ENCODE measurements at places on chromosomes 3 and 15.

DNA sequence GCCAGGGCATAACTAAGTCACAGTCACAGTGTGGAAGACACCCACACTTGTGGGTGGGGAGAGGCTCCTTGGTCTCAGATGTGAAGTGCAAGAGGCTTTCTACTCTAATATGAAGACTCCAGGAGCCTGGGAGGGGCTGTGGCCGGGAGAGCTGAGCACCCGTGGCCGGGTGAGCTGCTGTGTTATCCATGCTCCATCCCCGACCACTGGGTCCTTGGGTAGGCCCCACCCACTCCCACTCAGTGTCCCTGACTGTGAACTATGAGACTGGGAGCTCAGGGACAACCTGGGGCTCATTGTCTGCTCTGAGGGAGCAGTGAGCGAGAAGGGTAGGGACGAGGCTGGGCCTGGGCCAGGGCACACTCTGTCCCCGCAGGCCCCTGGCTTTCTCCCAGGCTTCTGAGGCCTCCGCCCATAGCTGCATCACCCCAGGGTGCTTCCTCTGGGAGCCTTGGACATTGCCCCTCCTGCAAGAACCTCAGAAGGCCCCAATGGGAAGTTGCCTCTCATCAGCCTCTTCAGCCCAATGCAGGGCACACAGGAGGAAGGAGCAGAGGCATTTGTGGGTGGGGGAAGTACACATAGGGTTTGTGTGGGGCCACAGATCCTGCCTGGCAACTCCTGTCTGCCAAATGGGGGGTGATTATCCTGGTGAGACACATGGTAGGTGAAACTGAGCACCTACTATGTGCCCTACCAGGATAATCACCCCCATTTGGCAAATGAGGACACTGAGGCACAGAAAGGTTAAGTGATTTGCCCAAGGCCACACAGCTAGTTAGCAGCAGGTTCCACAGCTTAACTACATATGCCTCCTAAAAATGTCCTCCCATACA, 2.4 kb downstream of the ANPEP start:
- DNase-seq: no peak

GRCh38 chr3:41608347-41608746, 353.6 kb downstream of the ULK4 start:
- no peak for DNase-seq

DNA sequence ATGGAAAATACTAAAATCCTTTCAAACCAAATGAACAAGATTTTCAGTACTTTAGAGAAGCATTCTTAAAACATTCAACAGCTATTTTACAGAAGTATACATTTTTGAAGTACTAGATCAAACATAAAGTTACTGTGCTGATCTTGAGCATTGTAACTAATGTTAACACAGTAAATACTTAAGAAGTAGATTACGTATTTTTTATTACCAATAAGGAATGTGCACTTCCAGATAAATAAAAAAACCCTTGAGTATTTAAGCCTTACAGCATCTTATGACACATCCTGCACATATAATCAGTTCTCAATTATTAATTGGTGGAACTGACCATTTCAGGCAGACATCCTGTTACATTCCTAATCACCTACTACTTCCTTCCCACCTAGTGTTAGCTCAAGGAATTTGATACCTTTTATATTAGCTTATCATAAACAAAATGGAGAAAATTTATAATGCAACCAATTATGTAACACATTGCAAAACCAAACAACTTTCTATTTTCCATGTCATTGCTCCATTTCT, 32.8 kb downstream of the COPS2 start:
- no peak for DNase-seq

DNA sequence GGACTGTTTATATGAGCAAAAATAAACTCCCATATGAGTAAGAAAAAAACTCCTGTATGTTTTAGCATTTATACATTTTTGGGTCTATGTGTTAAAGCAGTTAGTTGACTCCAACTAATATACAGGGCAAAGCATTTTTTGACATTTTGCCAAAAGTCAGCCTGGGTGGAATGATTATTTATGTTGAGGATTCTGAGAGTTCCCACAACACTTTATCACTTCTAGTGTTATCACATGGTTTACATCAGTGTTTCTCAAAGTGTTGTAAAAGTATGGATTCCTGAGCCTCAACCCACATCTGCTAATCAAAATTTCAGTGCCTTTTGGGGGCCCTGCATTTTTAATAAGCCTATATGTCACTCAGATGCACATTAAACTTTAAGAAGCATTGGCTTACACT, 337.3 kb upstream of the WNT5A start:
- DNase-seq: no peak

- DNase-seq: no peak
Observed at GRCh38 chr15:40314723-40315276, 7.1 kb upstream of the PLCB2 start.

GRCh38 chr3:123658852-123659206, 74.0 kb upstream of the HACD2 start:
- no peak for DNase-seq

GRCh38 chr3:177250151-177250550, 52.9 kb upstream of the TBL1XR1 start:
- no peak for DNase-seq

DNA sequence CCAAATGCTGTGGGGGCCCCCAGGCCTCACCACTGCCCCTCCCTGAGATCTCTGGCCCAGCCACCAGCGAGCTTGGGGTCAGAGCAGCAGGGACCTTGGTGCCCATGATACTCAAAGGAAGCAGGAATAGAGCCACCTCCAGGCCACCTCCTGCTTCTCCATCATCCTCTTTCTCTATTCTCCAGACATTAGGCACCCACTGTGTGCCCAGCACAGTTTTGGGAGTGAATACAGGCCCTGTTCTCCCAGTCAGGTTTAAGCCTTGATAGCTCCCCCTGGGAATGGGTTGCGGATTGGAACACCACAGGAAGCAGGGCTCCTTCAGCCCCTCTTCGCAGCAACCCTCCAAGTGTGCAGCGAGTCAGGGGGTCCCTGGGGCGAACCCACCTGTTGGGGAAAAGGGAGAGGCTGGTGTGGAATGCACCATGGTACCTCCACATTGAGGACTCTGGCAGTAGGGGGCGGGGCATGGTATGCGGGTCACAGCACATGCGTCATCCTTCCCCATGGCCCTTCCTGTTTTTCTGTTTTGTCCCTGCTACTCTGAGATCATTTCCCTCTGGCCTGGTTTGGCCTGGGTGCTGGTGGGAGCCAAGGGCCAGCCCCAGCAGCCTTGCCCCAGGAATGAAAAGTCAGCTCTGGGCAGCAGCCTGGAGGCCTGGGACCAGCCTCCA, 14.2 kb upstream of the SEMA3B start:
- no peak for DNase-seq

GRCh38 chr15:74265046-74265639, 29.0 kb downstream of the CCDC33 start:
- no peak for DNase-seq

- DNase-seq: no peak
Observed at GRCh38 chr15:87689716-87690115, 566.8 kb downstream of the NTRK3 start.

DNA sequence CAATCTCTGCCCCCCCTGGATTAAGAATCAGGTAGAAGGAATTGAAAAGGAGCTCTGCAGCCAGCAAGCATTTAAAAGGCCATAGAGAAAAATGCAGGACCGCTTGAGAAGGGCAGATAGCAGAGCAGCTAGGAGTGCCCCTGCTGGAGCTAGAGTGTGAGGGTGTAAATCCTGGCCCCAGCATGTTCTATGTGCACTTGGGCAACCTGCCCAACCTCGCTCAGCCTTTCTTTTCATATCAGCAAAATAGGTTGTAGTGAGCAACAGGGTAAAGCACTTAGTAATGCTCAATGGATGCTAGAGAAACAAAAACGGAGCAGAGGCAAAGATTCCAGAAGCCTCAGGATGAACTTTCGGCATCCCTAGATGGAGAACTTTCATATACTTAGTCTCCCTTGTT, 25.0 kb upstream of the THBS1 start:
- DNase-seq: no peak

GRCh38 chr15:27619204-27619603, 479.9 kb downstream of the OCA2 start:
- no peak for DNase-seq

DNA sequence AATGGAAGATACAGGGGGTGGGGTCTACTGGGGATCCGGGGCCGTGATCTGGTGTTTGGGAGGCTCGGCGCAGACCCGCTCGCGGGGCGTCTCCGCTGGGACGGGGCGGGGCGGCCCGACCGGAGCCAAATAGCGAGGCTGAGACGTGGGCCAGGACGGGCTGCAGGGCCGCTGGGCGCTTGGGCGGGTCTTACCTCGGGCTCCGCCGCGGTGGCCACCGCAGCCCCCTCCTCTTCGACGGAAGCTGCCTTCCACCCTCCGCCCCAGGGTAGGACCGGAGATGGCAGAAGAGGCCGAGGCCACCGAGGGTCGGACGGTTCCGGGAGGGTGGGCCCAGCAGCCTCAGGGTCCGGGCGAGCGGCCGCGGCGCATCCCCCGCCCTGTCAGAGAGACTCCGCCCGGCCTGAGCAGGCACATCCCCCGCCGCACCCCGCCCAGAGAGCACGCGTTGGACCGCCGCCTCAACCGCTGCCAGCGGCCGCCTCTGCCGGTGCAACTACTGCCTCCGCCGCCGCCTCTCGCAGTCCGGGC, 399 bp downstream of the MYO9A start:
- peak; percentile 33 for DNase-seq

DNA sequence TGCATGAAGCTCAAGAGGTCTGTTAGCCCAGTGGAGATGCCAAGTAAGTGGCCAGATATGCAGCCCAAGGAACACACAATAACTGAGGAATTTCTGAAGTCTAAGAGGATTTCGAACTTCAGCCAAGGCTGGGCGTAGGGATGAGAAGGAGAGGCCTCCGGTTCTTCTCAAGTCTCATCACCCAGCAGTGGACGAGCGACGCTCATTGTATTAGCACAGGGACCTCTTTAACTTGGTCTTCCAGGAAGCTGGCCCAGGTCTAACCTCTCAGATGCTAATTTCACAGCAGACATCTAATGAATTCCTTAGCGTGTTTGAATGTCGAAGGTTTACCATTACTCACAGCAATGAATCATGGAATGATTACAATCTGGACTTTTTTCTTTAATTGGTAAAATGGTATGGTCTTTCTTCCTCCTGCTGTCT, 85.0 kb downstream of the HES1 start:
- DNase-seq: no peak

DNA sequence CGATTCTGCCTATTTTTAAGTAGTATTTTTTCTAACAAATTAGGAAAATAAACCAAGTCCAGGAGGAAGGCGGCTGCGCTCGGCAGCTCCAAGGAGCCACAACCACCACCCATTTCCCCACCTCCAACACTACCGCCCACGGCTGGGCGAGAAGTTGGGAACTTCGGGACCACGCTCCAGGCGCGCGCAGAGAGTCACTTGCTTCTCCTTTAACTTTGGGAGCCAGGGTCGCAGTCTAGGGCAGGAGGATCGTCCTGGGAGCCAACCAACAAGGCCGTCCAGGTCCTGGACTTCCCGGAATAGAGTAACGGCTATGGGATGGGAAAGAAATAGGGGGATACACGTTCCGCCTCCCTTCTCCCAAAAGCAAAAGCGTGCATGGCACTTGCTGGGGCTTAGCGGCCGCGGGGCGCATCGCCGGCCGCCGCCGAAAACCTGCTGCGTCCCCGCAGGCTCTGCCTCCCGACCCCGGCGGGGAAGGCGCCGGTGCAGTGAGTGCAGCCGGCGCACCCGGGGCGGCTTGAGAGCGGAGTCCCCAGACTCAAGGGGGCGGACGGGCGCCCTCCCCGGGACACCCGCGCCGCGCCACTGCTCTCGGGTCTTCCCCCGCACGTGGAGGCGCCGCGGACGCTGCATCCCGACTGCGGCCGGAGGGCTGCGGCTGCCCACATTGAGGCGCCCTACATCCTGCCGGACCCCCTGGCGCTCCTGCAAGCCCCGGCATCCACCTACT, 699 bp downstream of the MEGF11 start:
- no peak for DNase-seq

DNA sequence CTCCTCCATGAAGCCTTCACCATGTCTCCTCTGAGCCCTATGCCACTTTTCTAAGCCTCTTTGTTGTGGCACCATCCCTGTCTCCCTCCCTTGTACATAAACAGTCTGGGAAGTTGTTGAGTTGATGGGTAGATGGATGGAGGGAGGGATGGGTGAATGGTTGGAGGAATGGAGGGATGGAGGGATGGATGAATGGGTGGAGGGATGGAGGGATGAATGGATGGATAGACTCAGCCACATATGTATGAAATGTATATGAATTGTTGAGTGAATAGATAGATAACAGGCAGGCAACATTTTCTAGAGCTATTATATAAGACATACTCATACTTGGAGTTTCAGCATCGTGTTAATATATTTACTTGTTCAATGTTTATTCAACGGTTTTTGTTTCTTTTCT, 58.3 kb upstream of the HES1 start:
- DNase-seq: no peak

All from GM12878 (cell line).